CD4-positive, alpha-beta memory T cell (primary cell): ENCODE measurements at places on chromosomes 7 and 10. TPM values are rescaled to one million over a fixed set of nuclear protein-coding genes. Genes with fewer than 3 reads are reported as not detected.

GRCh38 chr7:84524714-84525694 is 330.4 kb upstream of the SEMA3A start:
- no peak overlapping the region for H3K27ac ChIP-seq
- no peaks in the 10 kb centered on the region for H3K36me3 ChIP-seq
- H3K4me1 ChIP-seq = no peaks in the 10 kb centered on the region
- H3K27me3 ChIP-seq = no peaks in the 10 kb centered on the region
- H3K4me3 ChIP-seq = no peak overlapping the region

The CALCR gene
- total RNA-seq = not detected

The TMEM236 gene
- 0.17 TPM for total RNA-seq

The RAPGEF5 gene
- total RNA-seq = not detected

GRCh38 chr10:58932126-58932525 is 244.3 kb upstream of the PHYHIPL start:
- H3K27ac ChIP-seq = no peak overlapping the region
- H3K4me1 ChIP-seq = no peaks in the 10 kb centered on the region
- H3K4me3 ChIP-seq = no peak overlapping the region
- DNase-seq = no peak

The TACC2 gene
- total RNA-seq = not detected

DNA sequence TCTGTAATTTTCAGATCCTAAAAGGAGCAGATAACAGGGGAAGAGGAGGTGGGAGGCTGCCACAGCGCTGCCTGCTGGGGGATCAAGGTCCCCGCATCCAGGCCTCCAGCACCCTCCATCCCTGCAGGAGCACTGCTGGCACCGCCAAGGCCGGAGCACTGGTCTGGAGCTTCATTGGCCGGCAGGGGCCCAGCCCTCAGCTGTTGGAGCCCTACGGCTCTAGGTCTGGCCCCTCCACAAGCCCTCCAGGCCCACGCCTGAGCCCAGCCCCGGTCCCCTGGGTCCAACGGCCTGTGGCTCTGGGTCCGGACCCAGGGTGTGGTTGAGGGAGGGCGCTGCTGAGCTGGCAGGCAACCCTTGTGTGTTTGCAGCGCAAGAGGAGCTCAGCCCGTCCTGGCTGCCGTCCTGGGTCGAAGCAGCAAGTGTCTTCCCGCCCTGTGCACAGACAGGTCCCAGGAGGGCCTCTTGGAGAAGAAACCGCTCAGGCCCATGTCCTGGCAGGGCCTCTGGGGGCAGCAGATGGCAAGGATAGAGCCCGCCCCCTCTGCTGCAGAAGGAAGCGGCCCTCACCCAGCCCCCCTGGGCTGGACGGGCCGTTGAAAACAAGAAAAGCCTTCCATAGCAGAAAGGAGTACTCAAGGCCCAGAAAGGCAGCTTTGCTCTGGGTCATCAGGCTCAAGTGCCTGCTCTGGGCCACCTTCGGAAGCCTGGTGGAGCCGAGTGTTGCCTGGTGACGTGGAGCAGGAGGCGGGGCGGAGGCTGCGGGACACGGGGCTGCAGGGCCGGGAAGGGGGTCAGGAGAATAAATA is 54.3 kb upstream of the TNRC18 start:
- no peak overlapping the region for H3K4me3 ChIP-seq
- no peak for DNase-seq
- H3K27ac ChIP-seq = no peak overlapping the region
- H3K36me3 ChIP-seq = no peaks in the 10 kb centered on the region

The CDCA7L gene
- 19.6 TPM for total RNA-seq

The PPP1R3C gene
- not detected for total RNA-seq

DNA sequence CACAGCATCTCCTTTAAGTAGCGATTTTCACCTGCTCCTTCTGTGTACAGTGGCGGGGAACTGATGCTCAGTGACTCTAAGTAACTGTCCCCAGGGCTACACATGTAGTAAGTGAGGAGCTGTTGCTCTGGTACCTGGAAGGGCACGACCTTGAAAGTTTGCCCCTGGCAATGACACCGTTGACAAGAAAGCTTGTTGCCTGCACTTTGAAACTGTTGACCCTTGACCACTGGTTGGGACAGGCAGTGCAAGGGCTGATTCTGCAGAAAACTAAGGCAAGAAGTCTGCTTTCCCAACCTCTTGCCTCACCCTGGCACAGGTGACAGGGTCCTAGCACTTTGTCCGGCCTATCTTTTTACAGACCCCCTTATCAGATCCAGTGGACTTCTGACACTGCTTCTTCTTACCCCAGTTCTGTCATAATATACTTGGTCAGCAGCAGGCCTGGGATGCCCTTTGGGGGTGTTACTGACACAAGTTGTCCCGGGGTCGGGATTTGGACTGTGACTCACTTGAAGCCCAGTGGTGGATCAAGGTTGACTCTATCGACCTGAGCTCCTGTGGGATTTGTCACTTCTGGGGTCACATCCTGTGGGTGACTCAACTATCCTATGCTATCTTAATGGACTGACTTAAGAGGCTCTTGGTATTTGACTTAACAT is 5.8 kb downstream of the ACSL5 start:
- no peak overlapping the region for H3K4me3 ChIP-seq
- peaks cover 4% of the 10 kb centered on the region for H3K36me3 ChIP-seq
- no peaks in the 10 kb centered on the region for H3K27me3 ChIP-seq
- no peak overlapping the region for H3K27ac ChIP-seq
- DNase-seq = no peak
- H3K4me1 ChIP-seq = peaks cover 58% of the 10 kb centered on the region

DNA sequence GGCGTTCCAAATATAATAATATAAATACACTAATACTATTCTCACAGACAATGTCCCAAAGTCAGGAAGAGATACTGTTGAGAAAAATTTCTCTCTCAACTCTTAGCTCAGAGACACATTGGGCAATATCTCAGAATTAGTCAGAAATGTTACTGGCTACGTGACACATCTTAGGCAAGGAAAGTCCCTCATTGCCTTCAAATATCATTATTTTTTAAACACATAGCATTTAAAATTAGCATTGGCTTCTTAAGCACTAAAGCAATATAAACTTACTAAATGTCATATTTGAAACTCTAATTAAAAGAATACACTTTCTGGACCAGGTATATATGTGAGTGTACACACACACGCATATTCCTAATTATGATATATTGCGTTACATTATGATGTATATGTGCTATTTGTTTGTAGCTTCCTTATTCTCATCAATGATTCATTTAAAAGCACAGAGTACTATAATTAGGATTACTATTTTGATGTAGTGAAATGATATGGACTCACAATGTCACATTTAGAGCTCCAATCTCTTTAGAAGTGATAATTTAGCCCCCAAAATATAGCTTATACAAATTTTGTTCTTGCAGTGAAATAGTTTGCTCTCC is 255.8 kb downstream of the TWIST1 start:
- H3K4me3 ChIP-seq = no peak overlapping the region
- H3K4me1 ChIP-seq = no peaks in the 10 kb centered on the region
- no peaks in the 10 kb centered on the region for H3K36me3 ChIP-seq

- no peak overlapping the region for H3K27ac ChIP-seq
- DNase-seq = no peak
- no peaks in the 10 kb centered on the region for H3K4me1 ChIP-seq
- H3K36me3 ChIP-seq = no peaks in the 10 kb centered on the region
These were observed 9.6 kb upstream of the PNLIPRP2 start for GRCh38 chr10:116611153-116611545.

The EBF3 gene
- total RNA-seq = not detected

GRCh38 chr7:127751490-127752448 is 99.8 kb downstream of the SND1 start:
- H3K4me1 ChIP-seq = peaks cover 5% of the 10 kb centered on the region
- no peak overlapping the region for H3K4me3 ChIP-seq
- no peak for DNase-seq
- no peaks in the 10 kb centered on the region for H3K36me3 ChIP-seq

The FAM25C gene
- total RNA-seq = not detected

GRCh38 chr7:76063525-76063924 is 15.6 kb downstream of the MDH2 start:
- H3K36me3 ChIP-seq = peaks cover 82% of the 10 kb centered on the region
- no peaks in the 10 kb centered on the region for H3K27me3 ChIP-seq
- no peak overlapping the region for H3K27ac ChIP-seq
- DNase-seq = no peak
- no peaks in the 10 kb centered on the region for H3K4me1 ChIP-seq

- no peak overlapping the region for H3K4me3 ChIP-seq
- no peaks in the 10 kb centered on the region for H3K4me1 ChIP-seq
- H3K27ac ChIP-seq = no peak overlapping the region
- H3K27me3 ChIP-seq = no peaks in the 10 kb centered on the region
- H3K36me3 ChIP-seq = no peaks in the 10 kb centered on the region
These were observed 247.9 kb downstream of the BAMBI start for GRCh38 chr10:28925121-28925663.

The WEE2 gene
- not detected for total RNA-seq

GRCh38 chr7:116307253-116307652 is 96.9 kb downstream of the TES start:
- no peaks in the 10 kb centered on the region for H3K36me3 ChIP-seq
- no peaks in the 10 kb centered on the region for H3K4me1 ChIP-seq
- H3K27ac ChIP-seq = no peak overlapping the region
- H3K27me3 ChIP-seq = no peaks in the 10 kb centered on the region

The GNAT3 gene
- not detected for total RNA-seq

DNA sequence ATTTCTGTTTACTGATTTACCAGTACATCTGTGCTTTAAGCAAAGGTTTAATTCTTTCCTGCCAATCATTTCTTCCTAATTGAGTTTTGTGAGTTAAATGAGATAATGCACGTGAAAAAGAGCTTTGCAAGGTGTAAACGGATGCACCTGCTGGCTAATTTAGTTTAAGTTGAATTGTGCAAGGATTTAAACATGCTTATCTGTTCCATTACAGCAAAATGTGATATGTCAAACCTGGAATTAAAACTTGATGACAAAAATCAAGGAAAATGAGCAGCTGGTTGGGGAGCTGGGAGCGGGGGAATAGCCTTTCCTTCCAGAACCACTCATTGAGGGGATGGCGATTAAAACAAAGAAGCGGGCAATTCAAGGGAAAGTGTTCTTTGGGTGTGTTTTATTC is 155.0 kb upstream of the CTTNBP2 start:
- no peak overlapping the region for H3K27ac ChIP-seq
- no peaks in the 10 kb centered on the region for H3K4me1 ChIP-seq
- H3K4me3 ChIP-seq = no peak overlapping the region

The CCDC172 gene
- total RNA-seq = not detected

The STEAP1B gene
- not detected for total RNA-seq

DNA sequence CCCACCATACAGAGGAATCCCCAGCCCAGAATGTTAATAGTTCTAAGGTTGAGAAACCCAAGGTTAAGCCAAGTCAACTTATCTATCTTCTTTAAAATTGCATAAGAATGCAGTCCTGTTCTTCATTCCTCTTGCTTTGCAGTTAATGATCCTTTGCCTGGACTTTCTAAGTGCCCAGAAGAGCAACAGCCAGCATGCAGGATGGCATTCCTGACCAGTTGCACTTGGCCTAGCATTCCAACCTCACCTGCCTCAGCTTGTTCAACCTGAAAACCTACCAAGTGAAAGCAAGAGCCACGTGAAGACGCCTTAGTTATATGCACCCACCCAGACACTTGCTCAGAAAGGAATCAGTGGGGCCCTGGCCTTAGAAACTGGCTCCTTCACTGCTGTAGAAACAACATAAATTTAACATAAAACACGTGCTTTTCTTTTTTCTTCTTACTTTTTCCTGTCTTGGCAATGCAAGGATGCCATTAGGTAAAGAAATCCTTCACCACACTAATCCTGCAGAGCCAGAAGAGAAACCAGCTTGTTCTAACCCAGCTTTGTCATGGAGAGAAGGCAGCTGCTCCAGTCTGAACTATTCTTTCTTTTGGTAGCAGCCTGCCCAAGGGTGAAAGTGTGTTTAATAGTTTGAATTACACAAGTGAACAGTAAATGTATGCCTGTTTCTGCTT is 25.0 kb downstream of the EGFR start:
- H3K4me3 ChIP-seq = no peak overlapping the region
- H3K27me3 ChIP-seq = no peaks in the 10 kb centered on the region
- no peak for DNase-seq
- H3K36me3 ChIP-seq = no peaks in the 10 kb centered on the region
- H3K27ac ChIP-seq = no peak overlapping the region
- H3K4me1 ChIP-seq = no peaks in the 10 kb centered on the region

DNA sequence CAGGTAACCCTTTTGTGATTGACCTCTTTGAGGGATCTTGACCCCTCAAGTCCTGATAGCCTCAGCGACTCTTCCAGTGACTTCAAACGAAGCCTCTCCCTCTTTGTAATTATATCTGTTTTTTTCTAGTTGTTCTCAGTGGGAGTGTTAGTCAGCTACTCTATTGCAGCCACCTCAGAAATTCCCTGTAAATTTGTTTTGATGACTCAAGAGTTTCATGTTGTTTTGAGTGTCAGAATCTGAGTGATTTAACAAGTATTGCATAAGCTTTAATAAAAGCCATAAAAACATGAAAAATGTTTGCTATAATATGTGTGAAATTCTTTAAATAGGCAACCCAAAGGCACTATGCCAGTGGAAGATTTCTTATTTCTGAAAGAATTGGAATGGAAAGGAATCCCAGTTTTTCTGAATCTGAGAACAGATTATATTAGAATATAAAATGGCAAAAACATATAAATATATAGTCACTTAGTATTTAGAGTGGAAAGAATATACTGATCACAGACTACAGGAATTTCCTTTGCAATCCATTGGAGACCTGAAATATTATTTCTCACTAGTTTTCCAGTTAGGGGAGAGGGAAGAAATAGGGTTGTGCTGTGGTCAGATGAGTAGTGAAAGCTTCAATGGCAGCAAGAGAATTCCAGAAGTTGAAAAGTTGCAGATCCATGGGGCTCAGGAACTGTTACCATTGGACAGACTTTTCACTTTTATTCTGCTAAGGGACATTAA is 94.4 kb upstream of the SEMA3C start:
- H3K4me1 ChIP-seq = no peaks in the 10 kb centered on the region
- no peak overlapping the region for H3K4me3 ChIP-seq
- no peaks in the 10 kb centered on the region for H3K27me3 ChIP-seq
- no peaks in the 10 kb centered on the region for H3K36me3 ChIP-seq
- DNase-seq = no peak
- no peak overlapping the region for H3K27ac ChIP-seq

- H3K27ac ChIP-seq = no peak overlapping the region
- no peak overlapping the region for H3K4me3 ChIP-seq
- H3K27me3 ChIP-seq = no peaks in the 10 kb centered on the region
- no peak for DNase-seq
- no peaks in the 10 kb centered on the region for H3K36me3 ChIP-seq
These were observed 233.1 kb upstream of the FERD3L start for GRCh38 chr7:19378345-19378714.

GRCh38 chr7:2983586-2983985 is 60.1 kb downstream of the CARD11 start:
- H3K4me1 ChIP-seq = peaks cover 61% of the 10 kb centered on the region
- H3K27ac ChIP-seq = no peak overlapping the region

The SYT15 gene
- total RNA-seq = 1.7 TPM
